ENCODE measurements at places on chromosomes 4 and X.

DNA sequence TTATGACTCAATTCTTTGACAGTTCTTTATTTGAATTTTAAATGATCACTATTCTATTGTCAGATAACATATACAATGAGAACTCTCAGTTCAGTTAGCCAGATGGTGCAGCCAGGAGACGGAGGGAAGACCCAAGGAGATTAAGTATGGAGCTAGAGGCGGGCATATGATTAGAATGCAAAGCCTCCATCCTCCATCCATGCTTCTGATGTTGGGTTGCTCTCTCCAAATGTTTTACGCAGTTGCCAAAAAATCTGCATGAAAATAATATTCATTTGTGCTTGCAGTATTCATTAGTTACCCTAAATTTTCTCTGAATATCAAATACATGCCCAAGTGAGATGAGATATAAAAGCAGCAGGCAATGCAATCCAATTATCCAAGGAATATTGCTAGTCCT, 874.8 kb downstream of the C4orf33 start:
- no peak for DNase-seq

GRCh38 chr4:73600954-73601353, 19.3 kb downstream of the RASSF6 start:
- DNase-seq = no peak

DNA sequence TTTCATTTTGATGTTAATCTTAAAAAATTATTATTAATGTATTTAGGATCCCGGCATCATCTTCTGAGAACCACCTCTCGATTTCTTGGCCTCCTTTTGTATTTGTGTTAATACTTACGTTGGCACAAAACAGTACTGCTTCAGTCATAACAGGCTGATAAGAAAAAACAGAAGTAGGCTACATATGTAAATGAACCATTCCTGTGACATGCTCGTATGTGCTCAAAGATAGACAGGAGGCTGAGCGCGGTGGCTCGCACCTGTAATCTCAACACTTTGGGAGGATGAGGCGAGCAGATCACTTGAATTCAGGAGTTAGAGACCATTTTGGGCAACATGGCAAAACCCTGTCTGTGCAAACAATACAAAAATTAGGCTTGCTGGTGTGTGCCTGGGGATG, 109.4 kb upstream of the H2AZ1 start:
- DNase-seq = no peak

DNA sequence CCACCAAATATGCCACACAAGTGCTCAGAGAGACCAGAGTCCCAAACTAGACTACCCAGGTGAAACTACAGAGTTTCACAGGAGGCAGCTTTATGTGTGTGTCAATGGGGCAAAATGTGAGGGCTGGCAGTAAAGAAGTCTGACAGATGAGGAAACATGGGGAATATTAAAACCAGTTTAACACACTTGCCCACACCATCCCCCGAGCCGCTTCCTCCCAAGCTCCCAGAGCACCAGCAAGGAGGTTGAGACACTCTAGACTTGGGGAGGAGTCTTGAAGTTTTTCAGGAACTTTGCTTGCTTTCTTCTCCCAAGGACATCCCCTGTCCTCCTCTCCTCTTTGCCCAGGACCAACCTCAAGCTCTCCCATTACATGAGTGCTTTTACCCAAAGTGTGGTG, 94.7 kb upstream of the SPRY1 start:
- DNase-seq = no peak

GRCh38 chr4:151745481-151746231, 15.2 kb downstream of the GATB start:
- DNase-seq = no peak

DNA sequence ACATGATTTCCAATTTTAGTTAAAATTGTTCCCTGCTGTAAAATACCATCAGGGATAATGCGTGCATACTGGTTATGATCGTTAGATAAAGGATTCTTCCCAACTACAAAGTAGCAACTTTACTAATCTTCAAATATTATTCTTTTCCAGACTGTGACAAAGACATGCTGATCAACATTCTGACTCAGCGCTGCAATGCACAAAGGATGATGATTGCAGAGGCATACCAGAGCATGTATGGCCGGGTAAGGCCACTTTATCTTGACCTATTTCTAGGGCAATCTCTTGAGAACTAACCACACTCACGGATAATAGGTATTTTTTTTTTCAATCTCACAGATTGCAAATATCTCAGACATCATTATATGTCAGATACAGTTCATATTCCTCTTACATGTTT, 47.0 kb downstream of the ANXA10 start:
- no peak for DNase-seq

- no peak for DNase-seq
Observed at GRCh38 chrX:25596921-25597320, 541.2 kb upstream of the MAGEB18 start.
